ENCODE measurements at places on chromosomes 1 and 21. TPM values are rescaled to one million over a fixed set of nuclear protein-coding genes. Genes with fewer than 3 reads are reported as not detected.

The FMO3 gene
- 2.0 TPM for total RNA-seq

The S100A4 gene
- 87.4 TPM for total RNA-seq

The NPR1 gene
- total RNA-seq: 10.4 TPM

The RHBDL2 gene
- not detected for total RNA-seq

The LAPTM5 gene
- 20.9 TPM for total RNA-seq

The FCRLA gene
- not detected for total RNA-seq

The CASZ1 gene
- 67.4 TPM for total RNA-seq

The ISG15 gene
- 169 TPM for total RNA-seq

The VWA5B1 gene
- total RNA-seq: not detected

The LRRC7 gene
- 1.5 TPM for total RNA-seq

The CHAF1B gene
- total RNA-seq: 0.41 TPM

The PLD5 gene
- total RNA-seq: 1.3 TPM

The VWA1 gene
- total RNA-seq: 40.5 TPM

The IQGAP3 gene
- total RNA-seq: 0.85 TPM

The CD34 gene
- total RNA-seq: 52.2 TPM

The C8A gene
- total RNA-seq: 0.09 TPM

The SV2A gene
- 0.40 TPM for total RNA-seq

The FAM43B gene
- total RNA-seq: 1.7 TPM

The SHISAL2A gene
- total RNA-seq: not detected

The SERPINC1 gene
- not detected for total RNA-seq

The DMBX1 gene
- not detected for total RNA-seq

The CLDN17 gene
- total RNA-seq: not detected

The ADGRB2 gene
- 8.4 TPM for total RNA-seq

The IVNS1ABP gene
- total RNA-seq: 64.6 TPM

The ATP1A4 gene
- not detected for total RNA-seq

The UBXN10 gene
- 4.0 TPM for total RNA-seq

The FCGR2B gene
- 3.0 TPM for total RNA-seq

The ADGRL4 gene
- total RNA-seq: 15.5 TPM

The DIO1 gene
- total RNA-seq: not detected

The HSD11B1 gene
- total RNA-seq: 1.3 TPM

The PODN gene
- total RNA-seq: 20.1 TPM

The NKAIN1 gene
- total RNA-seq: not detected

The AMY1C gene
- total RNA-seq: not detected

The MPL gene
- total RNA-seq: 0.36 TPM

The LRRC71 gene
- total RNA-seq: not detected

The KLHDC8A gene
- total RNA-seq: not detected

The RGS13 gene
- not detected for total RNA-seq

The ANKRD34A gene
- 1.5 TPM for total RNA-seq

The TSTD1 gene
- 17.0 TPM for total RNA-seq

The CAMK1G gene
- not detected for total RNA-seq

The ACBD6 gene
- total RNA-seq: 21.3 TPM

The GJA4 gene
- 15.0 TPM for total RNA-seq

The SETDB1 gene
- total RNA-seq: 16.0 TPM

The SPATA46 gene
- not detected for total RNA-seq

The ANKRD65 gene
- total RNA-seq: 1.6 TPM

All from heart right ventricle (tissue), 16 donors.